Dorsolateral prefrontal cortex (tissue), 122 donors: ENCODE measurements at places on chromosomes 4 and X.

DNA sequence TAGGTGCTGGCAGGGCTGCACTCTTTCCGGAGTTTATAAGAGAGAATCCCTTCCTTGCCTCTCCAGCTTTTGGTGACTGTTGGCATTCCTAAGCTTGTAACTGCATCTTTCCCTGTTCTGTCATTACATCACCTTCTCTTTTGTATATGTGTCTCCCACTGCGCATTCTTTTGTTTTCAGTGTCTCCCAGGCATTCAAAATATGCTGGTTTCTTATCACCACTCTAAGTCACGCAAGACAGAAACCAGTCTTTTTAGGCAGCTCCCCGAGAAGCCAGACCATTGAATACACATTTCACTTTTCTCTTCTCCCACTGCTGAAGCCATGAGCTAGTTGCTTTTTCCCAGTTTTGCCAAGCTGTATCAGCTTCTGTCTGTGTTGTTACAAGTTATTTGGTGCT lies 71.0 kb downstream of the LAS1L start:
- DNase-seq: no peak

- no peak for DNase-seq
Measured at GRCh38 chr4:24604558-24605214, 20.3 kb upstream of the DHX15 start.

DNA sequence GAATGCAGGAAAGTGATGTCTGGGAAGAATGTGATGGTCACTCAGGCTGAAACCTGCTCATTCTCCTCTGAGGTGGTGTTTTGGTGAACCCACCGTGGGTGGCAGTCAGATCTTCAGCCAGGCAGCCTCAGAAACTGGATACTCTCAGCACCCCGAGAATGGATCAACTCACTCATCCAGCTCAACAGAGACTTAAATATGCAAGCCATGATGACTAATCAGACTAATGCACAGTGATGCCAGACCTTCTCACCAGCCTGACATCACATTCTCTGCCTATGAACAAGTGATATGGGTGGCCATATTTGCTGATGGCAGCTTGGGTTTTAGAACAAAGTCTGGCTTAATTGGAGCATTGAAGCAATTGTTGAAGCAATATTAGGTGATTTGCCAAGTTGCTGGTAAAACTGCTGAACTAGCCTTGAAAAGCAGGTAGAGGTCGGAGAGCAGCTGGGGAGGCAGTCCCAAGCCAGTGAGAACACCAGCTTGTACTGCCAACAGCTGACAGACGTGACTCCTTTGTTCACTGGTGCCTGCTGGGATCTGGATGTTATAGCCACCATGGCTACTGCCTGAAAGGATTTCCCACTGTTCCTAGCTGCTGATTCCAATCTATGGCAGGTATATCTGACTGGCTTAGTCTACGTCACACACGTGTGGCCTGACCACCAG lies 608.1 kb downstream of the MID1IP1 start:
- no peak for DNase-seq

- DNase-seq: peak; percentile 61
Measured at GRCh38 chr4:158172261-158173258, at the start of gene GASK1B. Gene GASK1B, minus strand, starts transcription at chr4:158173025. Its CDS starts 1,650 bp downstream, at chr4:158171375.

DNA sequence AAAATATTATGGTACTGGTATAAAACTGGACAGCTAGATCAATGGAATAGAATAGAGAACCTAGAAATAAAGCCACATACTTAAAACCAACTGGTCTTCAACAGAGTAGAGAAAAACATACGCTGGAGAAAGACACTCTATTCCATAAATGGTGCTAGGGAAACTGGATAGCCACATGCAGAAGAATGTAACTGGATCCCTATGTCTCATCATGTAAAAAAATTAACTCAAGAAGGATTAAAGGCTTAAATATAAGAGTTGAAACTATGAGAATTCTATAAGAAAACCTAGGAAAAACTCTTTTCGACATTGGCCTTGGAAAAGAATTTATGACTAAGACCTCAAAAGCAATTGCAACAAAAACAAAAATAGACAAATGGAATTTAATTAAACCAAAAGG lies 114.6 kb downstream of the PCDH18 start:
- no peak for DNase-seq

DNA sequence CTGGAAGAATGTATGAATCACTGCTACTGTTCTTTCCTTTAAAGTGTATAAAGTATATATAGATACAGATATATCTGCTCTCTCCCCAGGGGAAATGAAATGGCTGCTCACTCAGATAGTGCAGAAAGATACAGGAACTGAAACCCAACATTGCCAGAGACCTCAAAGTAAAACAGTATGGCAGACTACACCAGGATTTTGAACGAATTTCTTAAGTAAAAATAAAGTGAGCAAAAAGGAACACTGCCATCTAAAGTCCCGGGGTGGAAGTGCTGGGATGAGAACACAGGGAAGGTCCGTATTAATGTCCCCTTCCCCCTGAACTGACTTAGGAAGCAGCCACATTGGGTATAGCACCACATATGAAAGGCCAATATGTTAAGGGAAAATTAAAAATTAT lies 93.4 kb downstream of the TMA16 start:
- DNase-seq: no peak

DNA sequence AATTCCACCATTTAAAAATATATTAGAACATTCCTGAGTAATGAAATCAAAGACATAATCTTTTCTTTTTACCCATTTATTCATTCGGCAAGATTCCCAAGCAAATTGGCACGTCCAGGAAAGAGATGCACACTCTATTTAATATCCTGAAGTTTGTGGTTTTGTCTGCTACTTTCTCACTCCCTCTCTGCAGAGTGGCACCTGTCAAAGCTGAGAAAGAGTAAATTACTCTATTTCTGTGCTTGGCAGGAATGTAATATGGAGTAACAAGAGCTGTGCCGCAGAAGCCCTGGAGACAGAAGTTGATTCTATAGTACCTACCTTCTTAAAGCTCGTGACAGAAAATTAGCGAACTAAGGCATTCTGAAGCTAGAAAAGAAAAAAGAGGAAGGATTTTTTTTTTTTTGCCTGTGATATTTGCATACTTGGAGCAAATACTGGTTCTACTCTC lies 5.5 kb downstream of the GSTCD start:
- DNase-seq: no peak

DNA sequence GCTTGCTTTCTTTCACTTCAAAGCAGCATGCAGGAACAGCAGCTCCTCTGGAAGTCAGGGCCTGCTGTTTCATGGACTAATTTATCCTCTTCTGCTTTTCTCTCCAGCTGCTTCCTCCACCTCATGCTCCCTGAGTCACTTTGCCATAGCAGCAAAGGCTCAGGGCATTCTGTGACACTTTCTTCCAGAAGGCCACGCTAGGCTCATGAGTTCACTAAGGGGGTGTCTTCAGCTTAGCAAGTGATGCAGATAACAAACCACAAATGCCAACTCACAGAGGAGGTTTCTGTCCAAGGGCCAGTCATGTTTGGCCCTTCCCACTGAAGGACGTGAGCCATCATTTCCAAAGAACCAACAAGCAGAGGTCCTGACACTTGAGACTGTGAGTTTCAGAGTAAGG lies 200.2 kb downstream of the ADGRA3 start:
- DNase-seq: no peak

DNA sequence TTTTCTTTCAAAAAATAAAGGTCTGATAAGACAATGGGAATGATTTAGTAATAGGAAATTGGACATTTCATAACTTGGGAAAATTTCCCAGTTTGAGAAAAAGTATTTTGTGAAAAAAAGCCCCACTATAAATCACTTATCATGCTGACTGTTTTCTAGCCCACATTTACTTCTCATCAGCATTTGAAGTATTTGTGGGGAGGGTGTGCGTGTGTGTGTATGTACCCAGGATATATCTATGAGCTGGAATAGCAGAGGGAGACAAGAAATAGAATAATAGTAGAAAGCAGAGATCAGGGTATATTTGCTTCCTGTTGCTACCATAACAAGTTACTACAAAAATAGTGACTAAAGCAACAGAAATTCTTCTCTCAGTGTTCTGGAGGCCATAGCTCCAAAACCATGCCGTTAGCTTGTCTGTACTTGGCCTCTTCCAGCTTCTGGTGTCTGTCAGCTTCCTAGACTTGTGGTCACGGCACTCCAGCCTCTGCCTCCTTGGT lies 139.8 kb downstream of the PTTG2 start:
- no peak for DNase-seq

DNA sequence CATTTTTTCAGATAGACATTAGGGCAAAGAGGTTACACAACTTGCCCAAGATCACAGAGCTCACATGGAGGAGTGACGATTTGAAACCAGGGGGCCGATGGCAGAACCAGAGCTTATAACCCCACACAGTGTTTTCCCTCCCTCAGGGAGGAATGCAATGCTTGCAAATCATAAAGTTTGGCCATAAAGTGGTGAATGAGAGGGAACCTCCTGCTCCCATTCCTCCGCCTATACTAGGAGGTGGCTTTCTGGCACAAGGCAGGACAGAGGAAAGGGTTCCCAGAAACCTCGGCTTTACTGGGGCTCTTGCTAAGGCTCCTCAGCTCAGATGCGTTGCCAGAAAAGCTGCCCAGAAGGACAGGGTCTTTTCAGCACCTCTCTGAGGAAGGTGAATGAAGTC lies 19.3 kb downstream of the TMEM154 start:
- no peak for DNase-seq

- no peak for DNase-seq
Measured at GRCh38 chrX:19698122-19698521, 182.8 kb upstream of the MAP3K15 start.

- DNase-seq: no peak
Measured at GRCh38 chr4:89609756-89610155, 227.2 kb downstream of the SNCA start.

- DNase-seq: no peak
Measured at GRCh38 chr4:150962245-150962644, 52.8 kb downstream of the LRBA start.

GRCh38 chrX:134661295-134661694 lies 3.0 kb upstream of the PLAC1 start:
- DNase-seq: no peak

GRCh38 chr4:54076673-54077072 lies 12.3 kb upstream of the CHIC2 start:
- DNase-seq: no peak

DNA sequence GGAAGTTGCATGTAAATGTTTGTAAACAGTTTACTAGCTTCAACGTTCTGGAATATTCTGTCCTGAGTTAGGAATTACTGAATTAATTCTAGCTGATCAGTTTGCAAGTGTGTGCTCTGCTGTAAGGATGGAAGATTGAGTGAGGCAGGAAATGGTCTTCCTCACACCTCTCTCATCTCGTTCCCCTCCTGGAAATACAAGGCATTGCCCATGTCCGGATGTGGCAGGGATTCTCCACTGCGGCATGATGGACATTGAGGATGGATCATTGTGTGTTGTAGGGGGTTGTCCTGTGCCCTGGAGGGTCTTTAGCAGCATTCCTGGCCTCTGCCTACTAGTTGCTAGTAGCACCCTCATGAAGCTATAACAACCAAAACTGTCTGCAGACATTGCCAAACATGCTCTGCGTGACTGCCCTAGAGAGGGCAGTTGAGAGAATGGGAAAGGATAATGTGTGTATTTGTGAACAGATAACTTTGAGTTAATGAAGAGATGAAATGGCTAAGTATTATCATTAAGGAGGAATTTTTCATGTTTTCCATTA lies 12.6 kb downstream of the CA5B start:
- no peak for DNase-seq

DNA sequence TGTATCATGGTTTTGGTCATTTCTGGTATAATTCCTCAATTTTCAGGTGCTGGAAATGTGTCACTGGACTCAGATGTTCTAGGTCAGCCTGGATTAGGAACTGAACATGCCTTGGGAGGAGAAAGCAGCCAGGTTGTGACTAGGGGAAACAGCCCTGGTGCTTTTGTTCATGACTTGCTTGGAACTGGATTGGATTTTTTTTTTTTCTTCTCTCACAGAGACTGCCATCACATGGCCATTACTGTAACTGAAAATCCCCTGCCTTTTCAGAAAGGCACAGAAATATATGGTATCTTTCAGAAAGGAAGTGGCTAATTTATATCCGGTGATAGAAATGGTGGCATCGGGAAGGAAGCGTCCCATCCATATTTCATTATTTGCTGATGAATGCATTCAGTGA lies 34.6 kb downstream of the SEPTIN11 start:
- DNase-seq: no peak

DNA sequence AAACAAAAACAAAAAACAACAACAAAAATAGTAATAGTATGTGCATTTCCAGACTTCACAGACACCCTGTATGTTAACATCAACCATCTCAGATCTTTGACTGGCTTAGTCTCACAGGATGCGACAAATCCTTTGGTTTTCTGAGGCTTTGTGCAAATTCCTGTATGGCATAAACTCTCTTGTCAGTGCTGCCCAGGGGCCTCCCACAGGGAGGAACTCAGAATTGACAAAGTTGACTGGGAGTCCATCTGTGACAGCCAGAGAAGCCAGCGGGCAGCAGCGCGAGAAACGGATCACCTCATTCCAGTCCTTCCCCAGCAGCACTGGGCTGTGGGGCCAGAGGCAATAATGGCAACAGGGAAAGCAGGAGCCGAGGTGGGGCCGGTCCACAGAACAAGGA lies 19.1 kb upstream of the DDX3X start:
- no peak for DNase-seq

DNA sequence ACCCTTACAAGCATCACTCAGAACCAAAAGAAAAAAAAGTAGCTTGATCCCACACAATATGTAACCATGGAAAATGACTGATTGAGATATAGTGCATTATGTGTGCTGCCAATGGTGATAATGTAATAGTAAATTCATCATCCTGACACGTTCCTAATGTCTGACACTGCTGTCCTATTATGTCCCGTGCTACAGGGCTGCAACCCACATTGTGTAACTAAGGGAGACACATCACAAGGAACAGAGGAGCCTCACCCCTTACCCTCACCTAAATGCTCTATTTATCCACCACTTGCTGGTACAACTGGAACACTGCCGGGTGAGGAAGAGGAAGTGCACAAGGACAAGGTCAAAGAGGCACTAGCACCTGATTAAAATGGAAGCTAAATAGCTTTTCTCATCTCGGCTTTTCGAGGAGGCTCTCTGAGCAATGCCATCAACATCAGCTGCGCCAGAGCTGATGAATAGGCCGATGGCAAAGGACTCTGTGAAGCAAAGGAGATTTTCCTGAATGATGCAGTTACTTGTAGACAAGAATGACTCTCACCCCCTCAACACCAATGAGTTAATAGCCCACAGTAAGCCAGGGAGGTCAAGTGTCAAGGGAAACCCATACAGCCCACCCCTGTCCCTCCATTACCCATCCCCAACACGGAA lies 181.6 kb downstream of the HNRNPD start:
- DNase-seq: no peak

DNA sequence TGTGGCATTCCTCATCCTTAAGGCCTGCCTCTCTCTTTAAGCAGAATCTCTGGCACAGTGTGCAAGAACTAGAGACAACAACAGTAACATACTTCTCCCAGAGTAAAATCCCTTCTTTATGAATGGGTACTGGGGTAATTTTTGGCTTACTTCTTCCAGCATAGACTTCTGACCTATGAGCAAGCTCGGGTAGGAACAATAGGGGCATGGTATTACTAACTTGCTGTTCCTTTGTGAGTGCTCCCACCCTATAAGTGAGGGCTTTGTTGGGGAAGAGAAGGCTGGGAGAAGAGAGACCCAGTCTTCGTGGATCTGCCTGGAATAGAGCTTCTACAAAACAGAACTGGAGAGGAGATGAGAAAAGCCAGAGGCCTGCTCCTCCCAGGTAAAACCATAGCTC lies 30.2 kb downstream of the CLDN2 start:
- DNase-seq: no peak

- DNase-seq: no peak
Measured at GRCh38 chr4:54614149-54614548, 43.6 kb upstream of the KIT start.

GRCh38 chr4:97300561-97300960 lies 842.7 kb downstream of the STPG2 start:
- DNase-seq: no peak

- no peak for DNase-seq
Measured at GRCh38 chr4:6448476-6449170, 23.8 kb downstream of the PPP2R2C start.

GRCh38 chrX:155896512-155896911 lies 15.4 kb downstream of the VAMP7 start:
- DNase-seq: no peak
